ENCODE measurements at places on chromosomes 5 and 9.

DNA sequence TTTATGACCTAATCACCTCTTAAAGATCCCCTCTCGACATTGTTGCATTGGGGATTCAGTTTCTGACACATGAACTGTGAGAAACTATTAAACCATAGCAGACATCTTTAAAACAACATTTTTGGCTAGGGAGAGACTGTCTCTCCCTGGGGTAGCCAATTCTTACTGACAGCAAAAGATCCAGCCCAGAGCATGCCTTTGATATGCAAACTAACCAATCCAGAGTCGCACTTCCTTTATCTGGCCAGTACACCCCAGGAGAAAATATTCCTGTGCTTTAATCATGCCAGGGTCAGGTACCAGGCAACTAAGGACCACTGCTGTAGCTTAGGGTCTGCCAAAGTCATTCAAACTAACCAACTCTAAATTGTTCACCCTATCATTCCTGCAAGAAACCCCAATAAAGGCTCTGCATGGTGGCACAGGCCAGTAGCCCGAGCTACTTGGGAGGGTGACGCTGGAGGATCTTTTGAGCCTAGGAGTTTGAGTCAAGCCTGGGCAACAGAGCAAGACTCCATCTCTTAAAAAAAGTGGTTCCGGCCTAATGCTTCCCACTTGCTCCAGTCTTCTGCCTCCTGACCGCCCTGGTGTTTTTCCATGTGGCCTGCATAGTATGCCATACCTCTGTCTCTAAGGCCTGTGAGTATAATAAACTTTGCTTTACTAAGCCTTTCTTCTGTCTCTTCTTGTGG lies 62.3 kb upstream of the DAPK1 start:
- DNase-seq, result no peak

DNA sequence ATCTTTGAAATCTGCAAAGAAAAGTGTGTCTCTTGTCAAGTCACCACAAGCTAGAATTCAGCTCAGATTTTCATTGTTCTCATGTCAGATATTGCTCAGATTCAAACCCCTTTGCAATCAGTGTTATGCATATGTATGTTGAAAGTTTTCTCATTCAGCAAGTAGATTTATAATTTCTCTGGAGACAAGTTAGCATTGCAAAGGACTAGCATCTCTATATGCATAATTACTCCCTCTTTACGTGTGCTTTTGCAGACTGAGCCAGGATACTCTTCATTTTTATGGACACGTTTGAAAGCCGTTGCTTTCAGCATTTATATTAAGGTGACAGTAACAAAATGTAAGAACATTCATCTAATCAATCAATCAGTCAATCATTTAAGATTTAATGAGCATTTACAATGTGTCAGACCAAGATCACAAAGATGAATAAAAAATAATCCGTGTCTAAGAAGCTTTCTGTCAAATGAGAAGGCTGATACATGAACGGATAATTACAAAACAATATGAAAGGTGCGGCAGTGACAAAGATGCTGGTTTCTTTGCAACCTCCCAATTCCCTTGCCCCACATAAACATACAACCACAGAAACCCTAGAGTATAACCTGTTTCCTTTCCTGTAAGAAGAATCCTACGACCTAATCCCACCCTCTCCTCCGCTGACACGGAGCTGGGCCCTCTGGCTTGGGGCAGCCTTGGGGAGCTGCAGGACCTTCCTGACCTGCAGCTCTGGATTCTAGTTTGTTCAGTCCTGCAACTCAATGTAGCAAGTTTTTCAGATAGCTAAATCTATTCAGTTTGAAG lies 14.9 kb downstream of the CFAP95 start:
- no peak for DNase-seq

- peak; percentile 98 for DNase-seq
Measured at GRCh38 chr9:131714161-131714646, 25.7 kb downstream of the RAPGEF1 start.

GRCh38 chr9:90698871-90699440 lies 56.3 kb upstream of the DIRAS2 start:
- DNase-seq, result no peak

DNA sequence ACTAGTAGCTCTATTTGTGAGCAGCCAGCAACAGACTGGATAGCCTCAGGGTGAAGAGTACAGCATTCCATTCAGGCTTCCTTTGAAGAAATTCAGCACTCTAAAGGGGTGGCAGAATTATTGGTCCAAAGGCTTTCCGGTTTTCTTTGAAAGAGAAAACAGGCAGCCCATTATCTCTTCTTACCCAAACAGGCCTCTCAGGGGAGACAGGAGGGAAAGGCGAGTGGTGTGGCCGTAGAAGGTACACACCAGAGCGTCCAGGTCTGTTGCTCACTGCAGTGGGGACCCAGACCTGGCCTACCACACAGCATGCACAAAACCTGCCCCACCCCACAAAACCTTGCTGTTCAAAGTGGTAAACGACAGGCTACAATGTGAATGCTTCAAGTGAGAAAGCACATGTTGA lies 83.3 kb downstream of the ZNF608 start:
- DNase-seq, result no peak

DNA sequence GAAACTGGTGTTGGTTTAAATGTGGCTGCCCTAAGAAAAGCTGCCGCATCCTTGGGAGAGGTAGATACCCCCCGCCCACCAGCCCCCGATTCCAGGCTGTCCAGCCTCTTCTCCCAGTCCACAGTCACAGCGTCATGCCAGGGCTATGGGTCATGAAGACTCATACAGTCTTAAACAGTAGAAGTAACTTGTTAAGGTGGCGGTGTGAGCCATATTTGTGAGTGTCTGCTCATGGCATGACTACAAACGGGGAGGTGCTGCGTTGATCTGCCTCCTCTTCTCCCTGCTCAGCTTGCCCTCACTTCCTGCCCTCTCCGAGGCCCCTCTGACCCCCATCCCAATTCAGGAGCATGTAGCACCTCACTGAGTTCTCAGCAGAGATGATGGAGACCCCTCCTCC lies 20.8 kb downstream of the FGD3 start:
- DNase-seq, result no peak

- no peak for DNase-seq
Measured at GRCh38 chr5:32791536-32792243, 80.6 kb downstream of the NPR3 start.

DNA sequence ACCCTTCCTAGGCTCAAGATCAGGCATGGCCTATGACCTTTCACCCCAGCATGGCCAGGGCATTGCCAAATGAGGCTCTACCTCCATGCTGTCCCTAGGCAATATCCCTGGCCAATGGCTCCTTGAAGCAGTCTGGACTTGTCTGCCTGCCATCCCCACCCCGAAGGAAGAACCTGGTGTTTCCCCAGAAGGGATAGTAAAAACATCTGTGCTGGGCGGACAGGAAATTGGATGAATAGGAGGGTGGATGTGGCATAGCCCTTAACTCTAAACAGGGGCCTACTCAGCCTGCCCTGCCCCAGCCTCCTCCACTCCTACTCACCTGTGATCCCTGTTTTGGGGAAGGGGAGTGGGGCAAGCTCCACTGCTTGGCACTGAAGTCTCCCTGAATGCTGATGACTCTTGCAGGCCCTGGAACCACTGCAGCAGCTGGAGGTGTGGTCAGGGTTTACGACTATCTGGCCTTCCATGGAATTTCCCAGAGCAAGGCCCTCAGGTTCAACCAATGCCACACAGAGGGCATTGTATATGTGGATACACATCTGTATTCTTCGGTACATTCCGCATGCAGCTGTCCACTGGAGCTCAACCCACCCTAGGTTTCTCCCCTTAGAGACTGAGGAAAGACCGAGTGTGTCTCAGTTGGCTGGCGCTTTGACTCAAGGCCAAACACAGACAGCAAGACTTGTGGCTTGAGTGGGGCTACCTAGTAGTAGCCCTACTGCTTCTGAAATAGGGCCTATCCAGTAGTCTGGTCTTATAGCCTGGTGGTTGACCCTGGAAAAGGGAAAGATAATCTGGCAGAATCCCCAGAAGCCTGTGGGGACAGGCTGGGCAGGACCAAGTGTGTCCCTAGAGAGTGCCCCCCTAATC lies 6.4 kb upstream of the P4HA2 start:
- no peak for DNase-seq

GRCh38 chr5:132419502-132420468 lies 50.3 kb downstream of the SLC22A5 start:
- DNase-seq, result peak; percentile 83

- DNase-seq, result no peak
Measured at GRCh38 chr5:31106691-31107090, 86.8 kb upstream of the CDH6 start.

GRCh38 chr5:120367896-120368634 lies 96.0 kb upstream of the PRR16 start:
- DNase-seq, result no peak

GRCh38 chr5:142065273-142065672 lies 43.3 kb upstream of the NDFIP1 start:
- no peak for DNase-seq

- DNase-seq, result no peak
Measured at GRCh38 chr9:127812936-127813675, 10.4 kb downstream of the FPGS start.

DNA sequence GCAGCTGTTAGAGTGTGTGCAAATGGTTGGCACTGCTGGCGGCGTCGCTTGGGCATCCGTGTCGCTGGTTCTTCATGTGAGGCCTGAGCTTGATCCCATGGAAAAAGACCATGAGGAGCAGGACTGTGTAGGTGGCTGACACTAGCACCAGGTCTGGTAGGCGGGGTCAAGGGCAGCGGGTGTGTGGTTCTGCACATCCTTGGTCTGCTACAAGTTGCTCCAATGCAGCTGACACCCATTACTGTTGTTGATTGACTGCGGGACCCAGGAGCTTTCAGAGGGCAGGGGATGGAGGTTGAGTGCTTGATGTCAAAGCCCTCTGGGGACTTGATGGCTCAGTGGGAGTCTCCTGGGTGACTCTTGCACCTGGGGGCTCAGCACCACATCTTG lies 29.0 kb upstream of the PITX1 start:
- DNase-seq, result no peak

DNA sequence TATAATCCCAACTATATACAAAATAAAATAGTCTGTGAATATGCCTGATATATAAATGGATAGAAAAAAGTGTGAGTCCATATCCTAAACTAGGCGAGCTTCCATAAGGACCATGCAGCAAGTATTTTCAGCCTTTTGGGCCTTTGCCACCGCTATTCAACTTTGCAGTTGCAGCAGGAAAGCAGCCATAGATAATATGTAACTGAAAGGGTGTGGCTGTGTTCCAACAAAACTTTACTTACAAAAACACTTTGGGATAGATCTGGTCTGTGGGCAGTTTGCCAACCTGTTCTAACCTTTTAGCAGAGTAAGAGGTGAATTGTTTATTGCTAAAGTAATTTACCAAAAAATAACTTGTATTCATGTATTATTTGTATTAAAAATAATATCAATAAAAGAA lies 127.8 kb upstream of the GPR151 start:
- peak; percentile 17 for DNase-seq

DNA sequence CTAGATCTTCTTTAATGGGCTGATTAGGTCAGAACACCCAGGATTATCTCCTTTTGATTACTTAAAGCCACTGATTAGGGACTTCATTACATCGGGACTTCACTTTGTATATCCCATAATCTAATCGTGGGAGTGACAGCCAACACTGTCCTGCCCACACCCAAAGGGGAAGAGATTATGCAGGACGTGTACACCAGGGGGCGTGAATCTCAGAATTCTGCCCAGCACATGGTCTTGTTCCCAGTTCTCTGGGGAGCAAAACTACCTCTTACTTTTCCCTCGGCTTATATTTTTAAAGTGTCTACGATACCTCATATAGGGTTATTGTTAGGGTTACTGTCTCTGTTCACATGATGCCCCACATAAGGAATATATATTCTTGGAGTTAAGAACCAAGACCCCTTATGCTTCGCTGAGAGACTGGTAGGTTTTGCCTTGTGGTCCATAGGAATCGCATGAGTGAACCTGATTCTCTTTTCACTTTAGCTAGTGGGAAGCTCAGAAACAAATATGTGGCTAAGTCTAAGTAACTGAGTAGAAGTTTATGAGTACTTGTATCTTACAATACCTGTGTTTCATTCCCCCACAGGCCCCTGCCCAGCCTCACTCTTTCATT lies 192.7 kb downstream of the GNA14 start:
- peak; percentile 60 for DNase-seq

- DNase-seq, result peak; percentile 42
Measured at GRCh38 chr9:125361837-125362531, 100.4 kb downstream of the GAPVD1 start.

DNA sequence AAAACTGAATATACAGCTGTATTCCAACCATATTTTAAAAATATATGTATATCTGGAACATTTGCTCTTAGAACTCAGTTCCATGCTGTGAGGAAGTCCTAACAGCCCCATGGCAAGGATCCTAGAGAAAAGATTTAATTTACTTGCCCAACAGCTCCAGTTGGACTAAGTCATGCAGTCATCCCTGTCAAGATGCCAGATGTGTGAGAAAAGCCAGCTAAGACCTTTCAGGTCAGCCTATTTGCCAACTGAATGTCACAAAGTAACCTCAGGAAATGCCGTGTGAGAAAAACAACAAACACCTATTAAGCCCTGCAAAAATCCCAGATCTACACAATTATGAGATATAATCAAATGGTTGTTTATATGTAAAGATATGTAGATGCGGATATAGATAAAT lies 416.3 kb downstream of the NR2F1-AS1 start:
- DNase-seq, result peak; percentile 29

All from lung microvascular endothelial cell (primary cell).